Jurkat, Clone E6-1 (cell line): ENCODE measurements at places on chromosomes 6 and 20.

GRCh38 chr6:3102875-3103274 lies 15.6 kb upstream of the BPHL start:
- no peak for DNase-seq

GRCh38 chr6:12279322-12280091 lies 10.7 kb upstream of the EDN1 start:
- no peak for DNase-seq

GRCh38 chr20:63442100-63442493 lies 30.4 kb downstream of the KCNQ2 start:
- peak; percentile 67 for DNase-seq

DNA sequence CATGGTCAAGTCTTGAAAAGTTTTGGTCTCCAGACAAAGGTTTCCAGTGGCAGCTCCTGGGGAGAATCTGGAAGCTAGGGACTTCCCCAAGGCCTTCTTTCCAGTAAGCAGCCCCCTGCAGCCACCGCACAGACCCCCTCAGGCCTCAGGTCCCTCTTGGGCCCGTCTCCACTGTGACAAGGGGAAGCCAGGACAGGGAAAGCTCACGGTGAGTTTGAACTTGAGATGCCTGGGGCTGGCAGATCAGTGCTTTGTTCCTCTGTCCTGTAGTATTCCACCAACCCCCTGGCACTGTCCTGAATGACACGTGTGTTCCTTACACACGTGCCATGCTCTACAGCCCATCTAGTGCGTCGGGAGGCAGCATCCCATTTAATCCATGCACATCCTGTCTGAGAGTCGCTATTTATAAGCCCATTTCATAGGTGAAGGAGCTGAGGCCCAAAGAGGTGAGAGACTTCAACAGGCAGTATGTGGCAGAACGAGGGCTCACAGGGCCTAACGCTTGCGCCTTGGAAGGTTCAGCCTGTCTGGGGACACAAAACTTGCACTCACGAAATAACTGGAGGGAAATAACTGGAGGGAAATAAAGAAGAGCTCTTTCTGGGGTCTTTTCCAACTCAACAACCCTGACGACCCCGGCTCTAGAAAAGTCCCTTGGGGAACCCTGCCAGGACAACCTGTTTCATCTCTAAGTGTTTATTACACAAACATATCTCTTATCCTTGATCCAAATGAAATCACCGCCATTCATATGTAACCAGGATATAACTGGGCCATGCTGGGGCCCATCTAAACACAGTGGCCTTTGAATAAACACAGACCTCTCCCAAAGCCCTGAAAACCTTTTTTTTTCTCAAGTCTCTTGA lies 123.0 kb downstream of the BANF2 start:
- no peak for DNase-seq

GRCh38 chr6:139895205-139895793 lies 520.9 kb upstream of the CITED2 start:
- DNase-seq = peak; percentile 1

GRCh38 chr20:50315586-50316551 lies 125.2 kb downstream of the CEBPB start:
- no peak for DNase-seq

GRCh38 chr6:2979819-2980464 lies 8.6 kb upstream of the SERPINB6 start:
- DNase-seq = no peak

- DNase-seq = no peak
Measured at GRCh38 chr20:35461620-35462019, 6.2 kb downstream of the CEP250 start.

DNA sequence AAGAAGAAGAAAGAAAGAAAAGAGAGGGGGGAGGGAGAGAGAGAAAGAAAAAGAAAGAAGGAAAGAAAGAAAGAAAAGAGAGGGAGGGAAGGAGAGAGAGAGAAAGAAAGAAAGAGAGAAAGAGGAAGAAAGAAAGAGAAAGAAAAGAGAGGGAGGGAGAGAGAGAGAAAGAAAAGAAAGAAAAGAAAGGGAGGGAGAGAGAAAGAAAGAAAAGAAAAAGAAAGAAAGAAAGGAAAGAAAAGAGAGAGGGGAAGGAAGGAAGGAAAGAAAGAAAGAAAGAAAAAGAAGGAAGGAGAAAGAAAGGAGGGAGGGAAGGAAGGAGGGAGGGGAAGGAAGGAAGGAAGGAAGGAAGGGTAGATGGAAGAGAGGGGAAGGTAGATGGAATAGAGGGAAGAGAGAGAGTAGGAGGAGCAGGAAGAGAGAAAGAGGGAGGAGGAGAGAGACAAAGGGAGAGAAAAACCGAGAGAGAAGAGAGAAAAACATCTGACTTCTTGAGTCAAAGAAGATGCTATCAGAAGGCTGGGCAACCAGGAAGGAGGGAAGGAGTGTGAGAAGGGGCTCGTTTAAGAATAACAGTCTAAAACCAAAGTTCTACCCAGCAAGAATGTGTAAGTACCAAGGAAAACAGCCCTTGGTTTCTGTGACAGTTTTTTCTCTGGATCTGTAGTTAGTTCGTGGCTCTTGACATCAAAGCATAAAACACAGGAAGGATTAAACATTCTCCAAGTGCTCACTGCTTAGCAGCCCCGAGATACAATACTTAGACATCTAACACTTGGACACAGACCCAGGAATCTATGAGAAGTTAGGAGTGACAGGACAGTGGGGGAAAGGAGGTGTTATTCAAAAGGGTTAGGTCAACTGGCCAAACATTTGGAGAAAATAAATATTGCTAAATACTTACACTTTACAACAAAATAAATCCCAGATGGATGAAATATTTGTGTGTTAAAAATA lies 131.9 kb upstream of the STMND1 start:
- no peak for DNase-seq

GRCh38 chr6:39840781-39841180 lies 48.6 kb downstream of the DAAM2 start:
- no peak for DNase-seq

DNA sequence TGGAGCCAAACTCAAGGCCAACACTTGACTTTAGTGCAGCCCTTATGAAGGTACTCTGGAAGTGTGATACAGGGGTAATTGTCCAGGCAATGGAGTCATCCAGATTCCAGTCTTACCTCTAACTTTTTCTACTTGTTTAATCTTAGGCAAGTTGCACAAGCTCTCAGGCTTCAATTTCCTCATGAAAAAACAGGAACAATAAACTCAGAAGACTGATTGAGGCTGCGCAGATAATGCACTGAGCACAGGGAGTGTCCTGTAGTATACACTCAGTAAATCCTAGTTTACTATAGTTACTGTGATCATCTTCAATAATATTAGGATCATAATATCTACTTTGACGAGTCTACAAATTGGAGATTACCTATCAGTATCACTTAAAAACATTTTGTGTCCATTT lies 127.5 kb upstream of the SMLR1 start:
- no peak for DNase-seq
